Stimulated activated CD4-positive, alpha-beta T cell treated with anti-CD3 and anti-CD28 coated beads, Interleukin-2, amount 100 ng/mL, for 48 hours (primary cell): ENCODE measurements at places on chromosomes 3 and 15.

- DNase-seq: no peak
Observed at GRCh38 chr15:36499412-36500389, 79.7 kb upstream of the CDIN1 start.

- DNase-seq: peak; percentile 33
Observed at GRCh38 chr15:65212097-65212496, 824 bp upstream of the CILP start.

DNA sequence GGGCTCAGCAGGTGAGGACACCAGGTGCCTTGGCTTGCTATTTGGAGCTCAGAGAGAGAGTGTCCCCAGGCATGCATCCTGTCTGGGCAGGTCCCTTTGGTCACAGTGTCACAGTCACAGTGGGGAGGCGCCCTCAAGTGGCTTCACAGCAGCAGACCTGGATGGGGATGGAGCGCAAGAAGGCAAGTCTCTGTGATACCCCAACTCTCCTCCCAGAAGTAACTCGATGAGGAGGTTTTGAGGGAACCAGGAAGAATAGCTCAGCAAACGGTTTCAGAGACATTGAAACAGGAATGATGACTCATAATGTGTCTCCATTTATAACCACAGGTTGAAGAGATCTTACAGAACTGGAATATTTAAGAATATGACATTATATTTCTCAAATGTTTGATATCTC, 66.5 kb upstream of the SH3GL3 start:
- peak; percentile 15 for DNase-seq

- DNase-seq: no peak
Observed at GRCh38 chr15:49715211-49715610, 94.4 kb downstream of the DTWD1 start.

DNA sequence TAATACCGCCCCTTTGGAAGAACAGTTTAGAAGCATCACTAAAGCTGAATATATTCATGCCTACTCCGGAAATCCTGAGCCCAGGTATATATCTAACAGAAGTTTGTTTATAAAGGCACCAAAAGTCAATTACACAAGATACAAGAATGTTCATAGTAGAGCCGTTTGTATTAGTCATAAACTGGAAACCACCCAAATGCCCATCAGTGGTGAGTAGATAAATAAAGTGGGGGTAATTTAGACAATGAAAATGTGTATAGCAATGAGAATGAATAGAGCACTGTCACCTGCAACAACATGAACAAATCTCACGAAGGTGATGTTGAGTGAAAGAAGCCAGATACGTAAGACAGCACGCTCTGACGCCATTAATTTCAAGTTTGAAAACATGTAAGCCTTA, 68.3 kb upstream of the GLCE start:
- no peak for DNase-seq

DNA sequence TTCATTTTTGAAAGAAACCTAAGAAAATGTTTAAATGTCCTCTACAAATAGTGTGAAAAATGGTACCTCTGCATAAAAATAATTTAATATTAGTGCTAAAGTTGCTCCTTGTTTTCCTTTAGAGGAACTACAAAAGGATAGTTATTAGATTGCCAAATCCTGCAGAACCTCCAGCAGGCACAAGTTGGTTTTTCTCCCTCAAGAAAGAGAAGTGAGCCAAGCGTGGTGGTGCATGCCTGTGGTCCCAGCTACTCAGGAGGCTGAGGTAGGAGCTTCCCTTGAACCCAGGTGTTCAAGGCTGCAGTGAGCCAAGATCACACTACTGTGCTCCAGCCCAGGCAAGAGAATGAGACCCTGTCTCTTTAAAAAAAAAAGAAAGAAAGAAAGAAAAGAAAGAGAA, 85.1 kb upstream of the TSEN2 start:
- no peak for DNase-seq
